Stimulated activated CD8-positive, alpha-beta memory T cell treated with anti-CD3 and anti-CD28 coated beads, Interleukin-15, amount 100 ng/mL, for 48 hours (primary cell): ENCODE measurements at places on chromosomes 7 and 10.

DNA sequence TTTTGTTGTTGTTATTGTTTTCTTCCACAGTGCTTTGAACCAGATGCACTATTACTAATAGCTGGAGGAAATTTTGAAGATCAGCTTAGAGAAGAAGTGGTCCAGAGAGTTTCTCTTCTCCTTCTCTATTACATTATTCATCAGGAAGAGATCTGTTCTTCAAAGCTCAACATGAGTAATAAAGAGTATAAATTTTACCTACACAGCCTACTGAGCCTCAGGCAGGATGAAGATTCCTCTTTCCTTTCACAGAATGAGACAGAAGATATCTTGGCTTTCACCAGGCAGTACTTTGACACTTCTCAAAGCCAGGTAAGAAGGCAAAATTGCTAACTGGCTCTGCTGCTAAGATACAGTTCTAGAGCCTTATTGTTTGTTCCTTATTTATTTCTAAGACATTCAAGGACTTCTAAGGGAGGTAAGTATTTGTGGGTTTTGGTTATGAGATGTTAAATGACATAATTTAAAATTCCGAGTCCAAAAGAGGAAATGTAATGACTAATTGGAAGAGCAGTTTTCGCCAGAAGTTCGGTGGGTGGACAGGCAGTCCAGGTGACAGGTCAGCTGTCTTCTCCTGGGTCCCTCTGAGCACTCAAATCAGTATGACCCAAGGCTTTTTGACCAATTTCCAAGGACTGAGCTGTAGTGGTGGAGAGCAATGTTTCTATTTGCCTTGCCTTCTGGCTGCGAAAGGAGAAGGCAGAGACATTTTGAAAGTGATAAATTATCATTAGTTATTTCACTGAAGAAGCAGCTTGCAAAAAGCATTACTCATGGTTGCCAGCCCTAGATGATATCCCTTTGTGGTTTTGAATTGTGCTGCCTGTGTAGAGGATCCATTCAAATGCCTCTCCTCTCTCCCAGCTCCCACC is 10.1 kb downstream of the SLC39A12 start:
- DNase-seq, result no peak

GRCh38 chr10:124240839-124241291 is 147.5 kb upstream of the CHST15 start:
- DNase-seq, result no peak

DNA sequence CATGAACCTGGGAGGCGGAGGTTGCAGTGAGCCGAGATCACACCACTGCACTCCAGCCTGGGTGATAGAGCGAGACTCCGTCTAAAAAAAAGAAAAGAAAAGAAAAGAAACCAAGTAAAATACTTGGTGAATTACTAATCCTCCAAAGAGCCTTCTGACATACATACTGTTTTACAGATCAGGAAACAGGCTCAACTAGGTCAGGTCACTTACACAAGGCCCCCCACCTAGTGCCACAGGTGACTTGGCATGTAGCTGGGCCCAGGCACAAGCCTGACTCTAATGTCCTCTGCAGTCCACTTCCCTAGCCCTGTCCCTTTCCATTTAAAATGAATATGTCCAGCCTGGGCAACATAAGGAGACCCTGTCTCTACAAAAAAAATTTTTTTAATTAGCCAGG is 157.0 kb downstream of the TPST1 start:
- DNase-seq, result no peak

DNA sequence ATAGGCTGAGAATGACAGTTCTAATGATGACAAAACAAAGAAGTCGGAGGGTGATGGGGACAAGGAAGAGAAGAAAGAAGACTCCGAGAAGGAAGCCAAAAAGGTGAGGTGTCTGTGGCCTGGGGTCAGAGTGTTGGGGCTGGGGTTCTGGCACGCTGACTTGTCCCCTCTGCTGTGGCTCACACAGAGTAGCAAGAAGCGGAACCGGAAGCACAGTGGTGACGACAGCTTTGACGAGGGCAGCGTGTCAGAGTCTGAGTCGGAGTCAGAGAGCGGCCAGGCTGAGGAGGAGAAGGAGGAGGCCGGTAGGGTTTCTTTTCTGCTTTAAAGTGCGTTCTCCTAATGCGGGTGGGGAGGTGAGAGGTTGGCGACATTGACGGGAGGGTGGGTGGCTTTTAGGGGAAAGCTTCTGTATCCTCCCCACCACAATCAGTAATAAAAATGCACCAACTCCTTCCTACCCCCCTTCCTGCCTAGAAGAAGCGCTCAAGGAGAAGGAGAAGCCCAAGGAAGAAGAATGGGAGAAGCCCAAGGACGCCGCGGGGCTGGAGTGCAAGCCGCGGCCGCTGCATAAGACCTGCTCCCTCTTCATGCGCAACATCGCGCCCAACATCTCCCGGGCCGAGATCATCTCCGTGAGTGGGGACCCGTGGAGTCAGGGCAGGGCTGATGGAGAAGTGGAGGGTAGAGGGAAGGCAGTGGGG is 4.6 kb downstream of the UFSP1 start:
- no peak for DNase-seq

- no peak for DNase-seq
Observed at GRCh38 chr7:128381161-128381821, 19.8 kb upstream of the PRRT4 start.

DNA sequence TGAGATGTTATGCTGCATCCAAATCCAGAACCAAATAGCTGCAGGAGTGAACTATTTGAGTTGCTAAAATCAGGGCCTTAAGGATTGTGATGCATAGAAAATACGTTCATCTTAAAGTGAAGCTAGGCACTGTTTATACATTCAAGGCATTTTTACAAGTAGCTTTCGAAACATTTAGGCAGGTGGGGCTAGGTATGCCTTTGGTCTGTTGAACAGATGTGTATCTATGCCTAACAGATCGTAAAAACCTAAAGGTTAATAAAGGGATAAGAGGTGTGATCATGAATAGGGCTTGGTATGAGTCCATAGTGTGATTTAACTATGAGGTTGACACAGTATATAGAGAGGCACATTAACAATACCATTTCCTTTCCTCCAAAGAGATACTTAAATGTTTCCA is 262.5 kb downstream of the SEMA3D start:
- no peak for DNase-seq

DNA sequence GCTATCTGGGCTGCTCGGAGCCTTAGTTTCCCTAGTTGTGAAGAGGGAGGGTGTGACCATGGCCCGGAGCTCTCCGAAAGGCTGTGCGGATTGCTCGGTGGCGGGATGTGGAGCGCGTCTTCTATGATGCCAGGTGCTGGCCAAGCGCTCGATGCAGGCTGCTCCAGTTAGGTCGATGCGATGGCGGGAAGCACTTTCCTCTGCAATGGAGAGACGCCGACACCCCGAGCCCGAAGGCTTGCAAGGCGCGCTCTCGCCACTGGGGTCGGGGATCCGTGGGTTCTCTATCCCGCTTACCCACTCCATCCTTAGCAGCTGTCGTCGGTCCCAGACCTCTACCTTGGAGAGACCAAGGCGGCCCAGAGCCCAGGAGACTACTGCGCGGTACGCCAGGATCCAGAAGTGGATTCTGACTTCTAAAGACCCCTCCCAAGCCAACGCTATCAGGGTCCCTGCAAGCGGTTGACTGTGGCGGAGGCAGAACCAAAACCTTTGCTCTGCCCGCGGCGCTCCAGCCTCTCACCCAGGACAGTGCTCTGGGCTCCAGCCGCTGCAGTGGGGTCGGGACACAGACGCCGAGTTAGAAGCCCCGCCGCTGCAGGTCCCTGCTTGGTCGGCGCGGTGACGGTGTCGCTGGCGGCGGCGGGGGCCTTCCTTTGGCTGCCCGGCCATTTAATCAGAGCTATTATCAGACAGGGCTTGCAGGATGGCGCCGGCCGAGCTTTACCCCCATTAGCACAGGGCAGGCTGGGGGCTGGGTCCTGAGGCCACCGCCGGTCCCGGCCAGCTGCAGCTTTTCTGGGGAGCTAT is 7.8 kb upstream of the TBX20 start:
- DNase-seq, result no peak

DNA sequence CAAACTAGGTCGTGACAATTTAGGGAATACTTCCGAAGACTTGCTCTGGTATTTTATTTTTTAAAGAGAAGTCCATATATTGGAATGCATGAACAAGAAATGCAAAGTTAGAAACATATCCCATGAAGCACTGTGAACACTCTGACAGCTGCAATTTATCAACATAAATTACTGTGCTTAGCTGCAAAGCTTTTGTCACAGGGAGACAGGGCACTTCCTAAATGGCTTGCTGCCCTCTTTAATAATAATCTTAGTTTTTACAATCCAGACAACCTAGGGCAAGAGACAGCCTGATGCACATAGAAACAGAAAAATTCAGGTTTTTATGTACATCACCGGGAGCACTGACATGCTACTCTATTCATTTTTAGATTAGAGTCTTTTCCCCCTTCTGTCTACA is 78.3 kb upstream of the NOBOX start:
- no peak for DNase-seq

DNA sequence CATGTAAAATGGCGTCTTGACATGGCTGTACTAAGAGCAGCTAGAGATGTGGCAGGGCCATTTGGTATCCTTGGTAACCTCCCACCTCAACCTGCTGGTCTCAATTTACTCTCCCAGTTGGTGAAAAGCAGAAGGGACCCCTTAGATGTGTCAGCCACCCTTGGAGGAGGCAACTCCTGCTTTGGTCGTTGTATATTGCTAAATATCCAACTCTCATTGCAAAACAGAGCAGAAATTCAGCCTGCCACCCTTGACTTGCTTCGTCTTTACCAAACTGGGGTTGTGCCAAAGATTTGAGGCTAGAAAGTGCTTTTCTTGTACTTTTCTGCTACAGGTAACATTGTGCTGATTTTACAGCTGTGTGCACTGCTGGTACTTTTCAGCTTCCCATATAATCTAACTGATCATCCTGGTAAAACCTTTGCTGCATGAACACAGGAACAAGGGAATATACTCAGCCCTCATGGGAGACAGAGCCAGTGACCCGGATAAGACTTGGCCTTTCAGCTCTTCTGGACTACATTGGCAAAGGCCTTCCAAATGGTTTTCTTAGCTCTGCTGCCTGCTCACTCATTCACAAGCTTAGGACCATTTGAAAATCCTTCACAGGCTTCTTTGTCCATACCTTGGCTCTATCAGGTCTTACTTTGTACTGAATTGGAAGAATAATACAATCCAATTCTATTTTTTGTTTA is 2.2 kb upstream of the VSTM4 start:
- no peak for DNase-seq

- DNase-seq, result no peak
Observed at GRCh38 chr10:13104697-13105096, 4.7 kb downstream of the OPTN start.

DNA sequence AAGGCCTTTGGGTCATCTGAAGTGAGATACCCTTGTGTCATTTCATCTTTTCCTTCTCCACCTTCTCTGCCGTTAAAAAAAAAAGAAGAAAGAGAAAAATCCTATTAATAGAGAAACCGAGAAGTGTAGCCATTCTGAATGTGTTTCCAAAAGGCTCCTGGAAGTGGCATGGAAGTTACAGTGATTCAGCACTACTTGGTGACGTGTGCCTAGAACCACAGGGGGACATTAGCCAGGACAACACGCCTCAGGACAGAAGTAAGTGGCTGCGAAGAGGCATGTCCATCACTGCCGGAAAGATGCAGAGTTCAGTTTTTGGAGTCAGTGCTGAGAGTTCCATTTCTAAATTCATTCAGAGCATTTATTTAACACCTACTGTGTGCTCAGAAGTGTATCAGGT is 6.3 kb downstream of the HTRA1 start:
- DNase-seq, result no peak

DNA sequence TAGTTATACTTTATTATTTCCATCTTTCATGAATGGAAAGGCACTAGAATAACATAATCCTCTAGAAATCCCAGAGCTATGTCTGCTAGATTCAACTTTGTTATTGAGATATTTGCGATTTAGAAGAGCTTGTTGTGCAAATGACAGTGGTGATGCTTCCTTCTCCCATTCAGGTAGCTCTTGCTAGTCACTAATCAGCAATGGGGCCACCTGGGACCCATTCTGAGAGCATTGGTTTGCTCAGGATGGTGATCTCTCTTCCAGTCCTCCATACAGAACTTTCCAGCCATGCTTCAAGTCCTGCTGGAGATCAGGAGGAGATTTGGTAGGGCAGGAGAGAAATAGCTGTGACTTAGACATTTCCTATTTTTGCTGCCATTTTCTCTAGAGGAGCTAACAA is 65.8 kb upstream of the WNT16 start:
- no peak for DNase-seq

GRCh38 chr7:80131675-80132435 is 2.8 kb upstream of the GNAI1 start:
- DNase-seq, result no peak

DNA sequence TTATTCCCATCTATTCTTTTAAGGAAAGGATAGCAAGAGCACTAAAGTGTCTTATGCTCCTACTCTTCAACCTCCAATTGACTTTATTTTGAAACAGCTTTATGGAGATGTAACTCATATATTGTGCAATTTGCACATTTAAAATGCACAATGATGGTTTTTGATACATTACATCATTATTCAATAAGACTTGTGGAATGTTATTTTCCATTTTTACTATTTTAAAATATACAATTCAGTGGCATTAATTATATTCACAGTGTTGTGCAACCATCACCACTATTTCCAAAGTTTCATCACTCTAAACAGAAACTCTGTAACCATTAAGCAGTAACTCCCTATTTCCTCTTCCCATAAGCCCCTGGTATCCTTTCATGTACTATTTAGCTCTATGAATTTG is 489.8 kb downstream of the NEBL start:
- no peak for DNase-seq
